ENCODE measurements at places on chromosomes 5 and 9.

DNA sequence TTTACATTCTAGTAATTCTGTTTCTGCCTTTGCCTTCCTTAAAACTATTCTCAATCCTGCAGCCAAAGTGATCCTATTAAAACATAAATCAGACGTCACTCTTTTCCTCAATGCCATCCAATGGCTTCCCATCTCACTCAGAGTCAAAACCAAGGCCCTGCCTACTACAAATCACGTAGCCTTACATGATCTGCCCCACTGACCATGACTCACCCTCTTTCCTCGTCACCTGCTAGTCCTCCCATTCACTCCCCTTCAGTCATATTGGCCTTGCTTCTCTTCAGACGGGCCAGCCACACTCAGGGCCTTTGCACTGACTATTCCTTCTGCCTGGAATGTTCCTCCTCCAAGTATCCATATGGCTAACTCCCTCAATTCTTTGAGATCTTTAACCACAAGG, 39.0 kb upstream of the DMXL1 start:
- DNase-seq = no peak

DNA sequence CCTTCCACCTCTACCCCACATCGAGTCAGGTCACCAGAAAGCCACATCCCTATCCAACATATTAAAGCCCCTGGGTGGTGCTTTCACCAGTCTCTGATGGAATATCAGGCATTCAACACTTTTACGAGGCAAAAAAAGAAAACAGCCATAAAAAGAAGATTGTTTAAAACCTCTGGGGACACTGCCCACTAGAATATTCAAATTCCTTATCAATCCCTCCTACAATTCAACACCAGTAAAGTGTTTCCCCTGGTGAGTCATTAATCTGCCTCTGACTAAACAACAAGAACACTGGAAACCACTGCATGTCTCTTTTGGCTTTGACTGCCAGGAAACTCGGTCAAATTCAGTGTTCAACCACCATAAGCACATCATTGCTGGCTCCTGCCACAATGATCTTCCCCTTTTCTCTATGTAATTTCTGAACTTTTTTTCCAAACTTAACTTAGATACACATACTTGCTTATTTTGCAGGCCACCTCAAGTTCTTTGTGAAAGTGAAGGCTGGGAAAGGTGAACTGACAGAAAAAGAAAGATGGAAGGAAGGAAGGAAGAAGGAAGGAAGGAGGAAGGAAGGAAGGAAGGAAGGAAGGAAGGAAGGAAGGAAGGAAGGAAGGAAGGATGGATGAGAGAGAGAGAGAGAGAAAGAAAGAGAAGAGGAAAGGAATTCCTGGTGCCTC, 105.3 kb downstream of the PAX5 start:
- no peak for DNase-seq

GRCh38 chr9:130891688-130892476, 4.7 kb downstream of the QRFP start:
- peak; percentile 27 for DNase-seq

DNA sequence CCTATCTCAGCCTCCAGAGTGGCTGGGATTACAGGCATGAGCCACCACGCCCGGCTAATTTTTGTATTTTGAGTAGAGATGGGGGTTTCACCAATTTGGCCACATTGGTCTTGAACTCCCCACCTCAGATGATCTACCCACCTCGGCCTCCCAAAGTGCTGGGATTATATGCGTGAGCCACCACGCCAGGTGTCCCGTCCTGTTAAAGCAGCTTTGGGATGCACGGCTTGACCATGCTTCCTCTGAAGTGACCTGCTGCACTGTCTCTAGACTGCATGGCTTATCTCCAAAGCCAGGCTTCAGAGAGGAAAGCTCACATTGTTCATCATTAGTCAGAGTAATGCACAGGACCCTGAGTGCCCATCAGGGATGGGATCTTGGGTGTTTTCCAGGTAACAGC, 45.4 kb downstream of the SEMA4D start:
- no peak for DNase-seq

- no peak for DNase-seq
Measured at GRCh38 chr5:172805736-172806255, 28.3 kb upstream of the ERGIC1 start.

GRCh38 chr5:111066261-111066938, 5.1 kb upstream of the TSLP start:
- DNase-seq = no peak

- no peak for DNase-seq
Measured at GRCh38 chr9:86707932-86708510, 239.3 kb downstream of the GAS1 start.

Measured in C1 segment of cervical spinal cord (tissue), 14 donors.